ENCODE measurements at places on chromosomes 5 and 9.

- no peak for DNase-seq
These were observed 107.7 kb downstream of the HSPA4 start for GRCh38 chr5:133159543-133159942.

GRCh38 chr9:4143936-4144717 lies 155.7 kb downstream of the GLIS3 start:
- no peak for DNase-seq

DNA sequence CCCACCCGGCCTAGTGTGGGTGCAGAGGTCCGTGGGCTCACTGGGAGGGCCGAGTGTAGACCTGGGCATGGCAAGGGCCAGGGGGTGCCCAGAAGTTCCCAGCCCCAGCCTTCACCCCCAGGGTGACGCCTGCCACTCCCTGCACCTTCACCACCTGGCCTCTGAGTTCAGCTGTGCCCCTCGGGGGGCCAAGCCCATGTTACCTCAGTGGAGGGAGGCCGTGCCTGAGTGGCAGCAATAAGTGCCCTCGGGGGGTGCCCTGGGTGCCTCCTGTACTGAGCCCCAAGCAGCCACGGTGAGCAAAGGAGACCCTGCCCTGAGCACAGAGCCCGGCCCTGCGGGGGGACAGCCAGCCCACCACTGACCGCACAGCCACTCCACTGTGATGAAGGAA lies 10.3 kb upstream of the FCN2 start:
- DNase-seq = no peak

DNA sequence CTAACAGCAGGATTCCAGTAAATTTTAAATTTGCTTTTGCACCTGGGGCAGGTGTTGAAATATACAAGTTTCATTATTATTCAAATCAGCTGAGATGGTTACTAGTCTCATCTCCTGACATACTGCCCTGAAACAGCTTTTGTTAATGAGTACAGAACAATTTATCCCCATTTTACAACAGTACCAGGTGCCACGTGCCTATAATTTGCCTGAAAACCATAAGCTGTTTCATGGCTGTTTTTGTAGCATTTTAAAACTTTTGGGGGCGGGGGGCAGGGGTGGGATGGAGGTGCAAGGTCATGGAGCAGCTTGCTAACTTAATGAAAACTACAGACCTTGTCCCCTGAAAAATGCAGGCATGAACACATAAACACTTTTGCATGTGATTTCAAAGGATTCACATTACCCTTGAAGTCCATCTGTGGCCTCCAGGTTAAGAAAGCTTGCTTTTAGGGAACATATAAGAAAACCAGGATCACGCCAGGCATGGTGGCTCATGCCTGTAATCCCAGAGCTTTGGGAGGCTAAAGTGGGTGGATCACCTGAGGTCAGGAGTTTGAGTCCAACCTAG lies 42.1 kb downstream of the TIMD4 start:
- no peak for DNase-seq

DNA sequence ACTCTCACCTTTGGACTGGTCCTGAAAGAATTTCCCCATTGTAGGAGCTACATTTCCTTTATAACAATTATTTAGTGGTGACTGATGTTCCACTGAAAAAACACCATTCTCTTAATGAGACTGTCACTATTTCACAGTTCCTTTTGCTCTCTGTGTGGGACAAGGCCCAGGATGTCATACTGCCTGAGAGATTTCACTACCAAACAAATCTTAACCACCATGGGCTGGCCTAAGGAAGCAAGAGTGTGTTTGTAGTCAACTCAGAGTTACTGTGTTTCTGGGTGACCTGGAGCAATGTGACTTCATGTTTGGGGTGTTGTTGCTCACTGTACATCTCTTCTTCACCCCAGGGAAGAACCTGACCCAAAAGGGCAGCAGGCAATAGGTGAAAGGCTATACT lies 50.1 kb upstream of the ZNF608 start:
- no peak for DNase-seq
